ENCODE measurements at places on chromosomes 5 and 9.

DNA sequence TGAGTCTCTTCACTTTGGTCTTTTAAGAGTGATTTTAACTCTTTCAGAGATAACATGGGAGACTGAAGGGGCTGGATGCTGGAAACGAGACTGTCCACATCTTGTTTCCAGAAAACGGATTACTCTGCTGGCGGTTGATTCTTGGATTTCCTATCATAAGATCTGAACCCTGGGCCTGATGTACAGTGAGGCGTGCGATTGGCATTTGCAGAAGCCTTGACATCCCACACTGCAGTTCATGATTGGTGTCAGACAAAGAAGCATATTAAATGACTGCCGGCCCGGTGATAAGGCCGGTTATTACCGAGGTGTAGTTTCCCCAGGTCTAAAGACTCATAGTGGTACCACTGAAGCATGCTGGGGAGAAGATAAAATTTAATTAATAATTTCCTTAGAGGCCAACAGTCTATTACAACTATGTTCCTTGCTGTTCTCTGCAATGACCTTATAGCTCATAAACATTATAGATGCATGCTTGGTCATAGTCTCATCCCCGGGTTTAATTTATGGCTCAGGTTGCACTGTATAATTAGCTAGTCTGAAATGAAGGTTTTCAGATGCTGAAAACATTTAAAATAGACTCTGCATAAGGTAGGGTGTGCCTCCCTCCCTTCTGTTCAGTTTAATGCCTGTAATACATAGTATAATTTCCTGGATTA lies 99.2 kb downstream of the PPP2R2B start:
- no peak for DNase-seq

DNA sequence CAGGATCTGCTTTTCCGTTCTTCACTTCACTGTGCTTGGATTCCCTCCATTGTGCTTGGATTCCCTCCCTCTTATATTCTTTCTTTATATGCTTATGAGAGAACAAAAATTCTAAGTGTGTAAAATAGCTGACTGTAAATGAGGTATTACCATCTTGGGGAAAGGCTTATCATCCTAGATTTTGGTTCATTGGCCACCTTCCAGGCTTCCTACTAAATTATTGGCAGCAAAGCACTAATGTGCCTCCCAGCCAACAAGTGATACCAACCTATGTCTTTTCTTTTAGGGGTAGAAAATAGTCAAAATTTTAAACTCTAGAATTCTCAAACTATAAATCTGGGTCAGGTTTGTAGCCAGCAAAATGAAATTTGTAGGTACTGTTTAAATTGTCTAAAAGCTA lies 52.7 kb downstream of the NDUFAF2 start:
- no peak for DNase-seq

GRCh38 chr9:6761306-6761705 lies 3.5 kb downstream of the KDM4C start:
- DNase-seq = no peak

GRCh38 chr5:32790411-32790951 lies 79.4 kb downstream of the NPR3 start:
- DNase-seq = no peak

DNA sequence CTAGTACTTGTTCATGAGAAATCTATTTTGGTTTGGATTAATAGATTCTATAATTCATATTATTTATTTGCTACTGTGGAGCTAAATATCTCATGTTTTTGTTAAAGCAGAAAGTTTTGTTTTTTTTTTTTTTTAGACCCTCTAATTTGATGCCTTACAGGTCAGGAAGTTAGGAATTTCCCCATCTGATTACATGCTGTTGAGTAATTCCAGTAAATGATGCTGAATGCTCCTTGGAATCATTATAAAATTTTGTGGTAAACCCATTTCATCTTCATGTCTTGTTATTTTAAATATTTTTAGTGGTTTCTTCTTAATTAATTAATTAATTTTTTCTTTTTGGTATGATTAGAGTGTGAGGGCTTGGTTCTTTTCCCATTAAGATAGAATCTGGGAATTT lies 35.6 kb downstream of the NNT start:
- no peak for DNase-seq

All from hypothalamus (tissue), 51 donors.